ENCODE measurements at places on chromosomes 2 and 18. TPM values are rescaled to one million over a fixed set of nuclear protein-coding genes. Genes with fewer than 3 reads are reported as not detected.

GRCh38 chr2:172446474-172447063, 19.2 kb downstream of the ITGA6 start:
- H3K27me3 ChIP-seq, result peaks cover 10% of the 10 kb centered on the region
- H3K27ac ChIP-seq, result no peak overlapping the region
- H3K36me3 ChIP-seq, result no peaks in the 10 kb centered on the region

DNA sequence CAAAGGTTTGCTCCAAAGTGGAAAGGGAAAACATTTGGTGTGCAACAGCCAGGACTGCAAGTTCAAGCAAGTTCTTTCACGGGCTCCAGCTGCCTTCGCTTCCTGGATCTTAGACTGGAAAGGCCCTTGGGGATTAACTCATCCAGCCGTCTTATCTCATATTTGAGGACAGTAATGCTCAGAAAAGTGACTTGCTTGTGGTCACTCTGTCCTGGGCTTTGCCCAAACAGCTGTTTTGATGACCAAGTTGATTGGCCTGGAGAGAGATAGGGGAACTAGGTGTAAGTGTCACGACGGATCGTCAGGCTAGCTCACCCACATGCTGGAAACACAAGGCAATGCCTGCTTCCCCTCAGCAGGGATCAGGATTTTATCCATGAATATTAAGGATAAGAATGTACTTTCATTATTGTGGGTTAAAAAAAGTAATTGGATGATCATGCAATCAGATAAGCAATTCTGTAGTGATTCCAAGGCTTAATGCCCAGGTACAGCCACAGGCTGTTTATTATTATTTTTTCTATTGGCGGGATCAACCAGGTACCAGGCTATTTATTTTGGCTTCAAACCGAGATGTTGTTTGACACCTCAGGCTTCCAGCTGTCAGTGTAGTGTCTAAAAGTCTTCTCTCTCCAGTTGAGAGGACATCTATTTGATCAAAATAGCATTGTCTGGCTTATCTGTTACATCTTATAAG, 162.5 kb upstream of the EPAS1 start:
- no peaks in the 10 kb centered on the region for H3K4me1 ChIP-seq
- H3K27ac ChIP-seq, result no peak overlapping the region
- H3K4me3 ChIP-seq, result no peak overlapping the region
- H3K36me3 ChIP-seq, result no peaks in the 10 kb centered on the region

DNA sequence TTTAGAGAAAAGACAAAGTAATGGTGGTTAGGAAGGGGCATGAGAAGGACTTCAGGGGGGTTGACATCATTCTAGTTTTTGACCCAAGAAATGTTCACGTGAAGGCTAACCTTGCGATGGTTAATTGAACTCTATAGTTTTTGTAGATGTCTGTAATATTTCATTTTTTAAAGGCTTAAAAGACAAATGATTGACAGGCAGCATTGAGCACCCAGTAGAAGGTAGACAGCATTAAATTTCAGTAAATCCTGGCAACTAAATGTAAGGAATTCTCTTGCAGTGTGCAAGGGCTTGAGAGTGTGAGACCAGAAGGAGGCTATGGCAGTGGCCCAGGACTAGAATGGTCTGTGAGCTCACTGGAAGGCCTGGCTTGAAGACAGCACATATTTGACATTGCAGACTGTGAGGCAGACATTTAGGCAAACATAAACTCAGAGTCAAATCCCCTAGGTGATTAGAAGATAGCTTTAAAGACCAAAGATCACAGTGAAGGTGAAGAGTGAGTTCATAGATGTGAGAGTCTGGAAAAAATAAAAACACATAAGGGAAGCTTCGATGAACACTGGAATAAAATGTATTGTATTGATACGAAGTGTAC, 100.1 kb upstream of the MAP4K4 start:
- no peak overlapping the region for H3K4me3 ChIP-seq
- H3K27ac ChIP-seq, result no peak overlapping the region
- no peaks in the 10 kb centered on the region for H3K36me3 ChIP-seq
- H3K4me1 ChIP-seq, result no peaks in the 10 kb centered on the region
- H3K27me3 ChIP-seq, result peaks cover 6% of the 10 kb centered on the region
- no peak for DNase-seq

DNA sequence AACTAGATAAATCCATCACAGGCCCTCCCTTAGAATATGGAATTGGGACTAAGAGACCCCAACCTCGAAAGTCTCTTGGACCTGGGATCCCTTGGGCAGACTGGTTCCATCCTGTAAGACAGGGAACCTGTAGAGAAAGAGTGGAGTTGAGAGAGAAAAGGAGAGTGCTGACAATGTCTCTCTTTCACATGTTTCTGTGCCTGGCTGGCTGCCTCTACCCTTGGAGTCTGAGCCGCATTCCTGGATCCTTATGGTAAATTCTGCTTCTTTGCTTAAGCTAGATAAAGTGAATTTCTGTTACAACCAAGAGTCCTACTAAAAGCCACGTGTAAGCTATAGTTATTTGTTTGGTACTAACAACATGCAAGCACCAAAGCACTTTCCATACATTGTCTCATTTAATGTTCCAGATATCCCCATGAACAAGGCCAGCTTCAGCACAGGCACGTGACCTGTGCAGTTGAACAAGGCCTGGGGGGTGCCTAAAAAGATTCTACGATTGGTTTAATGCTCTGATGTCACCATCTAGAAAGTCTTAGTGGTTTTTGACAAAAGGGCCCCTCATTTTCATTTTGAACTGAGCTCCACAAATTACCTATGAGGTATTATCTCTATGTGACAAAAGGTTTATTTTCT, 2.1 kb upstream of the PUM2 start:
- DNase-seq, result no peak
- peaks cover 16% of the 10 kb centered on the region for H3K36me3 ChIP-seq
- no peaks in the 10 kb centered on the region for H3K27me3 ChIP-seq
- H3K4me1 ChIP-seq, result peaks cover 17% of the 10 kb centered on the region
- no peak overlapping the region for H3K27ac ChIP-seq

- no peak overlapping the region for H3K4me3 ChIP-seq
- no peak for DNase-seq
- peaks cover 3% of the 10 kb centered on the region for H3K4me1 ChIP-seq
- H3K27ac ChIP-seq, result no peak overlapping the region
Measured at GRCh38 chr2:1598800-1599199, 145.5 kb downstream of the PXDN start.

DNA sequence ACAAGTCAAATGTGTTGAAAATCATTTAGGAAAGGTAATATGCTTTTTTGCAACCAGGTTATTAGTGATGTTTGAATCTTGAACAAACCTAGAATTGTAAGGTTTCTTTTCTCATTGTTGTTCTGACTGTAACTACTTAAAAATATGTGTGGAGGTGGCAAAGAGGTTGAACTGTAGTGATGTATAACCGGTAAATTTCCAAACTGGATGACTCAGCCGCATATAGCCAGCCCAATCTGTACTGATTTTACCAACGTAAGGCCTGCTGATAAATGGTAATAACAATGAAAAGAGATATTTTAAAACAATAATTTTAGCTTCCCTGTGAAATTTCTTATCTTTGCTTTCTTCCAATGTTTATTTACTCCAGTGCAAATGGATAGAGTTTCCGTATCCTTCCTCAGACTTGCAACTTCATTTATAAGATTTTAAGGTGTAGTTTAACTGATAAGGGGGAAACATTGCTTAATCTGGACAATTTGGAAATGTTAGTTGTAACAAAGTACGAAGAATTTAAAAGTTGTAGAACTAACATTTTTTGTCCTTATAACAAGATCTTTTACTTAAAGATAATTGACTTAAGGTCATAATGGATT, 1170.4 kb upstream of the ZEB2 start:
- no peak overlapping the region for H3K27ac ChIP-seq
- DNase-seq, result no peak

EVX2 gene
- not detected for total RNA-seq

SNRPD1 gene
- 114 TPM for total RNA-seq
